NCI-H2171 treated with DMSO at 0.1 percent for 48 hours (cell line): ENCODE measurements at places on chromosomes 2 and 18.

DNA sequence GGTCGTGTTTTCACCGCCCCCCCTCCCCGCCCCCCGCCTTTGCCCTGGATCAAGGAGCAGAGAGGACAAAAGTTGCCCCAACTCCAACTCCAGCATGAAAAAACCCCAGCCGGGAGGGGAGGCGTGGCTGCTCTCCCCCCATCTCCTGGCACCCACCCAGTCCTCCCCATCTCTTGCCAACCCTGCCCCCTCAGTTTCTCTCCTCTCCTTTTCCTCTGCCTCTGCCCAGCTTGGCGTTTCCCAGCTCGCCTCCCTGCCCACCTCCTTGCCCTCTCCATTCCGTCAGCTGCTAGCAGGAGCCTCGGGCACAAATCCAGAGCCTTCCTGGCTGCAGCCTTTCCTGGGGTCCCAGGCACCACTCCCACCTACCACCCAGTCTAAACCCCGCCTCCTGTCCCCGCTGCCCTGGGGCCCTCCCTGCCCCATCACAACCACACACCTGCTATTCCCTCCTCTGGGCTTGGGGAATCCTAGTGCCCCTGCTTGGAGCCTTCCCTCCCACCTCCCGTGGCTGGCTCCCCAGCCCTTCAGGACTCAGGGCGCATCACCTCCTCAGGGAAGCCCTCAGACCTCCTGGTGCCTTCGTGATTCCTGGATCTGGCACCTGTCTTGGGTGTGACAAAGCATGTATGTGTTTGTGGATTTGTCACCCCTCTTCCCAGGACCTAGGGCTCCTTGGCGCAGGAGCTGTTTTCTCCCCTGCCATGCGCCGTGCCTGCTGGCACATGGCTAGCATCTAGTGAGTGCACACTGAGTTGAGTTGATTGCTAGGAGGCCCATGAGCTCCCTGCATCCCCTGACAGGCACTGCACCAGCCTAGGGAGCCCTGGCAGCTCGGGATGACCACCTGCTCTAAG, 209.1 kb downstream of the TFCP2L1 start:
- peak; percentile 79 for DNase-seq

- DNase-seq, result no peak
These were observed 224.6 kb upstream of the RAB6C start for GRCh38 chr2:129754831-129755230.

- DNase-seq, result no peak
These were observed 628 bp downstream of the PPP1R7 start for GRCh38 chr2:241150660-241151530.

GRCh38 chr2:9033385-9034168, 30.1 kb upstream of the MBOAT2 start:
- DNase-seq, result peak; percentile 76

- peak; percentile 29 for DNase-seq
These were observed 58.9 kb downstream of the BMP10 start for GRCh38 chr2:68812251-68812650.

GRCh38 chr2:30465171-30465545, 18.1 kb downstream of the LCLAT1 start:
- peak; percentile 6 for DNase-seq

DNA sequence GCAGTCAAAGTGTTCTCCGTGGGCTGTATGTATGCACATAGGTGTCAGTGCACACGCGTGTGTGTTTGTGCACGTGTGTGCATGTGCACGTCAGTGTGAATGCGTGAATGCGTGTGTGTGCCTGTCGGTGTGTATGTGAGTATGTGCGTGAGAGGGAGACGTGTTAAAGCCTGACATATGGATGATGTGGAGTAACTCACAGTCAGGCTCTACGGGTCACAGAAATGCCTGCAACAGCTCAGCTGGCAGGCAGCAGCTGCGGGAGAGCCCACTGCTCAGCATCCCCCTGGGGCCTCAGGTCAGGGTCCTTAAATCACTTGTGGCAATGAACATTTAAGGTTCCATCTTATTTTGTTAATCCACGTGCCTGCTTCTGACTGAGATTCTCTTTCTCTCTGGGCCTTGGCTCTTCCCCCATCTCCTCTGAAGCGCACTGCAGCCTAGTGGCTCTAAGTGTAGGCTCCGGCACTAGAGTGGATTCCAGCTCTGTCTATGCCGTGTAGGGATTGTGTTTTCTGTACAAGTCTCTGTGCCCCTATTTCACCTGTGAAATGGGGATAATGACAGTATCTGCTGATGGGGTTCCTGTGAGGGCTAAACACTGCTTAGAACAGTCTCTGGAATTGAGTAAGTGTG, 63.0 kb downstream of the DYSF start:
- DNase-seq, result no peak

DNA sequence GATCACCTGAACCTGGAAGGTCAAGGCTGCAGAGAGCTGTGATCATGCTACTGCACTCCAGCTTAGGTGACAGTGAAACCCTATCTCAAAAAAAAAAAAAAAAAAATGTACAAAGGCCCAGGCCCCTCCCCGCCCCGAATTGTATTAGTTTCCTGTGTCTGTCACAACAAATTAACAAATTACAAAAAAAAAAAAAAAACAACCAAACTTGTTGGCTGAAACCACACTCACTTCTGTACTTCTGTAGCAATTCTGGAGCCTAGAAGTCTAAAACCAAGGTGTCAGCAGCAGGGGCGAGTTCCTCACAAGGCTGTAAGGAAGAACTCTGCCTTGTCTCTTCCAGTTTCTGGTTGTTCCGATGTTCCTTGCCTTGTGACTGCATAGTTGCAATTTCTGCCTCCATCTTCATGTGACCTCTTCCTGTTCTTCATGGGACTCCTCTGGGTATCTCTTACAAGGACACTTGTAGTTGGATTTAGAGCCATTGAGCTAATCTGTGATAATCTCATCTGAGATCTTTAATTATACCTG, 100.8 kb upstream of the ZSWIM2 start:
- no peak for DNase-seq

DNA sequence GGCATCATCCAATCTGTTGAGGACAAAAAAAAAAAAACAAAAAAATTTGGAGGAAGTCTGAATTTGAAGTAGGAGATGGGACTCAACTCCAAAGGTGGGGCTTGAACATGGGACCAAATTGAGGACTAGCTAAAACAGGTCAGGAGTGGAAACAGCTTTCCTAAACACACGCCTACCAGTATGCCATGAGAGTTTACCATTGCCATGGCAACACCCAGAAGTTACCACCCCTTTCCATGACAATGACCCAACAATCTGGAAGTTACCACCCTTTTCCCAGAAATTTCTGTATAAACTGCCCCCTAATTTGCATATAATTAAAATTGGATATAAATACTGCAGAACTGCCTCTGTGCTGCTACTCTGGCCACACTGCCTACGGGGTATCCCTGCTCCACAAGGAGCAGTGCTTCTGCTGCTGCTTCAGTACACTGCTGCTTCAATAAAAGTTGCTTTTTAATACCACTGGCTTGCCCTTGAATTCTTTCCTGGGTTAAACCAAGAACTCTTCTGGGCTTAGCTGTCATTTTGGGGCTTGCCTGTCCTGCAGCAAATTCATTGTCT, 73.3 kb upstream of the FSIP2 start:
- DNase-seq, result no peak

GRCh38 chr2:190320696-190321095, 1.1 kb upstream of the HIBCH start:
- no peak for DNase-seq

DNA sequence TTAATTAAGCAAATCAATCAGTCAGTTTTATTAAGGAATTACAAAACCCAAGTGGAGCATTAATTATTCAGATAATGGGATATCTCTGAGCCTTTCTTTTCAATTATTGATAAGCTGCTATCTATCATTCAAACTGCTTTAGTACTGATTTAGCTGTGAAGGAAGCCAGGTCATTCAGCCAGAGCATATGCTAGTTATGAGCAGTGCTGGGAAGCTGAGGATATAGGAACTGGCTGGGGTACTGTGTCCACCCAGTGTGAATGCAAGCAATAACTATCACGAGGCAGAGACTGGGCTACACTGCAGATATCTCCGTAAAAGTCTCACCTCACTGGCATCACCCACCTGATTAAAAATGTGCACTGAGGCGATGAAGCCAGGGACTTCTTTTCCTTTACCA, 496.7 kb upstream of the PIK3C3 start:
- no peak for DNase-seq

- peak; percentile 45 for DNase-seq
These were observed 54.9 kb upstream of the CAPN13 start for GRCh38 chr2:30862054-30862651.

DNA sequence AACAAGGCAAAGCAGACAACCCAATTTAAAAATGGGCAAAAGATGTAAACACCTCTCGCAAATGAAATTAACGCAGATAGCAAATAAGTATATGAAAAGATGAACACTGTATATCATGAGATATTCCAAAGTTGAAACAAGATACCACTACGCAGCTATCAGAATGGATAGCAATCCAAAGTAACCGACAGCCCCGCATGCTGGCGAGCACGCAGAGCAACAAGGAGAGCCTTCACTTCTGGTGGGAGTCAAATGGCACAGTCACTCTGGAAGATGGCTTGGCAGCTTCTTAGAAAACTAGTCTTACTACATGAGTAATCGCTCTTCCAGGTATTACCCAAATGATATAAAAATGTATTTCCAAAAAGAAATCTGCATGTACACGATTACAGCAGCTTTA, 1.4 kb downstream of the NDUFA10 start:
- DNase-seq, result no peak

GRCh38 chr2:144703852-144704708, 184.2 kb upstream of the ZEB2 start:
- DNase-seq, result no peak
